ENCODE measurements at places on chromosomes 4 and X.

- no peak for DNase-seq
Measured at GRCh38 chr4:68021185-68021584, 57.9 kb upstream of the TMPRSS11A start.

- no peak for DNase-seq
Measured at GRCh38 chr4:1608196-1608820, 75.8 kb downstream of the FAM53A start.

DNA sequence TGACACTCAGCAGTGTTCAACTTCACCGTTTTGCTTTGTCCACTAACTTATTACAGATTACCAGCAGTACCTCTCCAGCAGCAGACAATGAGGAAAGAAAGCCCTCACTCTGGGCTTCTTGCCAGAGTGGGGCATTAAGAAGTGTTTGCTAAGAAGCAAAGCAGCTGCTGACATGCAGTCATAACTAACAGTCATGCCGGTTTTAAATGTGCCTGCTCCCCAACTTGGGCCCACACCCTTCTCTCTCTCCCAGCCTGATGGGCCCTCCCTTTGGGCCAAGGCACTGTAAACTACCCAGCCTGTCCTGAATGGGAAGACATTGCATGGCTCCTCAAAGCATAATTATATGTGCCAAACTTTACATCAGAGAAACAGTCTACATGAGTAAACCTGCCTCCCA lies 54.6 kb upstream of the HHIP start:
- no peak for DNase-seq

- no peak for DNase-seq
Measured at GRCh38 chr4:147477439-147477838, 3.5 kb upstream of the EDNRA start.

- peak; percentile 30 for DNase-seq
Measured at GRCh38 chr4:182918791-182919302, 1.7 kb upstream of the DCTD start.

GRCh38 chr4:63211776-63212479 lies 1197.3 kb downstream of the TECRL start:
- no peak for DNase-seq

- DNase-seq, result peak; percentile 19
Measured at GRCh38 chr4:146522869-146523205, 1.1 kb upstream of the SLC10A7 start.

GRCh38 chr4:144589512-144589911 lies 56.4 kb upstream of the HHIP start:
- DNase-seq, result no peak

- no peak for DNase-seq
Measured at GRCh38 chrX:2609431-2610238, 81.5 kb upstream of the CD99 start.

DNA sequence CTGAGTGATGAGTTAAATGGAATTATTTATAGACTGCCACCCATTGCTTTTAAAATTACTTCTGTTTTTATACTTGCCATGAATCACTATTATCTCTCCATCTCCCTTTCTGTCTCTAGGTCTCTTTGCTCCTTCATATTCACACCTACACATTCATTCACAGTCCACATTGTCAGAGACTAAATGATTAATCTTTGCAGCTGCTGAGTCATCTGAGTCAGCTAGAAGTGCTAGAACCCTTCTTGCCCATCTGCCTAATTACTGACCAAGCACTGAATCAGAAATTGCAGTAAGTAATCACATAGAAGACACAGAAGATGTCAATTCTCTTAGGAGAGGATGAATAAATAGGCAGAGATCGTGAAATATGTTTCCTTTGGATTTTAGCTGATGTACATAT lies 31.6 kb upstream of the RPS6KA6 start:
- DNase-seq, result no peak

DNA sequence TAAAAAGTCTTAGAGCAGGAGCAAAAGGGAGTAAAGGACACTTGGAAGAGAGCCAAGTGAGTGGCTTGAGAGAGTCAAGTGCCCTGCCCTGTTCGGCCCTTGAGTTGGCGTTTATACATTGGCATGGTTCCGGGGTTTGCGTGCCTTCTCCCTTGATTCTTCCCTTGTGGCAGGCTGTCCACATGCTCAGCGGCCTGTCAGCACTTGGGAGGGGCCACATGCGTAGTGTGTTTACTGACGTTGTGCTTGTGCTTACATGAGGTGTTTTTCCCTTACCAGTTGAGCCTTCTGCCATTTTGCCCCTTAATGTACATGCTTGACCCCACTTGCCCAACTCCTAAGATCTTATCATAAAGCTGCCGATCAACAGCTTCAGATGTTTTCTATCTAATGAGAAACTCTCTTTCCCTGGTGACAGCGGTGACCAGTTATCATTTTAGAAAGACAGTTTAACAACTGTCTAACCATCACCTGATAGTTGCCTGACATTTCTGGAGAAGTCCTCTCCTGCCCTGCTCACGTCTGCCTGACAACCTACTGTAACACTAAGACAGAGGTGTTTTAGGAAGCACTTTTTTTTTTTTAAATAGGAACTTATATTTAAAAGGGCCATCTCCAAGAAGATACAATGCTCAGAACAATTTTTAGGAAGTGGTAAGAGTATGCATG lies 49.5 kb upstream of the GC start:
- no peak for DNase-seq

DNA sequence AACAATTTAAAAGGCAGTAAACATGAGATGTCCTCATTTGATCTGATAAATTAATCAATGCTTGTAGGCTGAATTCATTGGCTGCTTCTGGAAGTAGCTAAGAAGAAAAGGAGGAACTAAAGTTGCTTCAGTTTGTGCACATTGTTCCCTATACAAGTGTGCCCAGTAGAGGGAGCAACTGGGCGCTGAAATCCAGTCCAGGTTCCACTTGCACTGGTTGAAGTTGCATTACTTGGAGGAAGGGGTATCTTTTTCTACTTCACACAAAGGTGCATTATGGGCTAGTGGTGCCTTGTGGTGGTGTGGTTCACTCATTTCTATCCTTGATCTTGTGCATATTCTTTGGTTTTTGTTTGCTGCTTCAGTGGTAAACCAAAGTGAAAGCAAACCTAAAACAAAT lies 67.9 kb upstream of the SOX3 start:
- peak; percentile 10 for DNase-seq

- DNase-seq, result no peak
Measured at GRCh38 chrX:134746410-134746785, 88.1 kb upstream of the PLAC1 start.

DNA sequence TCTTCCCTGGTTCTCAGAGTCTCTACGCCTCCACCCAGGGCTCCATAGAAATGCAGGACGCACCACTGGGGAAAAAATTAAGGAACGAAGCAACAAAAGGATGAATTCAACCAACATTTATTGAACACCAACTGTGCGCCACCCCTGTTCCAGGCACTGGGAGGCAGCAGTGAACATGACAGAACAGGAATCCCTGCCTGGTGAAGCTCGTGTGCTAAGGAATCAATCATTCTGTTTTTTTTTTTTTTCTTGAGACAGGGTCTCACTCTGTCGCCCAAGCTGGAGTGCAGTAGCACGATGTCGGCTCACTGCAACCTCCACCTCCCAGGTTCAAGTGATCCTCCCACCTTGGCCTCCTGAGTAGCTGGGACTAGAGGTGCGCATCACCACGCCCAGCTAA lies 1.9 kb upstream of the FTSJ1 start:
- DNase-seq, result no peak

All from CD4-positive, alpha-beta memory T cell (primary cell).